ENCODE measurements at places on chromosomes 16 and 17. TPM values are rescaled to one million over a fixed set of nuclear protein-coding genes. Genes with fewer than 3 reads are reported as not detected.
A peak's percentile ranks its signal among the peaks of the same experiment; 100 is the strongest.

The SLC5A11 gene
- not detected for total RNA-seq

The GNGT2 gene
- not detected for total RNA-seq

The TRPV3 gene
- total RNA-seq = 1.8 TPM

The ALOX15B gene
- total RNA-seq = 24.0 TPM

The SUMO2 gene
- total RNA-seq = 110 TPM

DNA sequence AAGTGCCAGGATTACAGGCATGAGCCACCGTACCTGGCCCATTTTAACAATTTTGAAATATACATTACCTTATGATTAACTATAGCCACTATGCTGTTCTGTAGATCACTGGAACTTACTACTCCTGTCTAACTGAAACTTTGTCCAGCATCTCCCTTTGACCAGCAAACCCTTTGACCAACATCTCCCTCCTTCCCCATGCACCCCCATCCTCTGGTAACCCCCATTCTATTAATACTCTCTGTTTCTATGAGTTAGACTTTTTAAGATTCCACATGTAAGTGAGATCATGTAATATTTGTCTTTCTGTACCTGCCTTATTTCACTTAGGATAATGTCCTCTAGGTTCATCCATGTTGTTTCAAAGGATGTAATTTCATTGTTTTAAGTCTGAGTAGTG, 178.0 kb downstream of the MSI2 start:
- no peak for DNase-seq
- no peaks in the 10 kb centered on the region for H3K27me3 ChIP-seq
- H3K36me3 ChIP-seq = no peaks in the 10 kb centered on the region
- no peak overlapping the region for H3K27ac ChIP-seq

DNA sequence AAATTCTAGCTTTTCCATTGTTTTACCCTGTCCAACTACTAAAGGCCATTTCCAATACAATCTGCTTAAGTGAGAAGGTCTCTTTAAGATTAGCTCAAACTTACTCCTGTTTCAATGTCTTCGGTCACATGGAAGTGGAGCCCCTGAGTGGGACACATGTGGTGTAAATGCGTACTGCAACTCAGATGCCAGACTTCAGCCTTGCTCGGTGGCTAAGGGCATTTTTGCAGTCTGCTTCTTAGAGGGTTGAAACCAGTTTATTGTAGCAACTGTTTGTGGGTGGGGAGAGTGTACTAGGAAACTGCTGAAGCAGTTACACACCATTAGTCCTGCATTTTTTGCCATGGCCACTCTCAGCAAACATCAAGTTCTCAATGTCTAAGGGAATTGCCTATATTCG, 140.6 kb downstream of the PARN start:
- no peak overlapping the region for H3K27ac ChIP-seq
- H3K27me3 ChIP-seq = no peaks in the 10 kb centered on the region
- DNase-seq = no peak
- H3K4me1 ChIP-seq = peaks cover 9% of the 10 kb centered on the region

DNA sequence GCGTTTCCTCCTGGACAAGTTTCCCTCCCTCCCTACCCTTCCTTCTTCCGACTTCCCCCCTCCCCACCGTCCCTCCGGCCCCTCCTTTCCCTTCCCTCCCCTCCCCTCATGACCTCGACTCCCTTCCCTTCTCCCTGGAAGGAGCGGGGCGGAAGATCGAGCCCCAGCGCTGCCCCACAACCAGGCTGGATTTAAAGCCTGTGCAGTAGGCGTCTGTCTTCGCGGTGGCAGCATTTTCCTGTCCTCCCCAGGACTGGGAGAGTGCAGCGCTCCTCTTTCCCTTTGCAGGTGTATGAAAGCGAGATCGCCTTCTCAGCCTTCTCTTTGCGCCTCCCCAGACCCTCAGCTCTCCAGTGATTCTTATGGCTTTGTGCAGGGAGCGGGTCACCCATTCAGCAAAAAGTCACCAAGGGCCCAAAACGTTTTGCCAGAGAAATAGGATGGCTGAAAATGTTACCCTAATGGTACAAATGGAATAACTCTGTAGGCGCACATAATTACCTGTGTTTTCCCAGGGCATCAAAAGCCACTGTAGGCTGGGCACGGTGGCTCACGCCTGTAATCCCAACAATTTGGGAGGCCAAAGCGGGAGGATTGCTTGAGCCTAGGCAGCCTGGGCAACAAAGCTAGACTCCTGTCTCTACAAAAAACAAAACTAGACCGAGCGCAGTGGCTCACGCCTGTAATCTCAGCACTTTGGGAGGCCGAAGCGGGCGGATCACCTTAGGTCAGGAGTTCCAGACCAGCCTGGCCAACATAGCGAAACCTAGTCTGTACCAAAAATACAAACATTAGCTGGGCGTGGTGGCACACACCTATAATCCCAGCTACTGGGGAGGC, 40.8 kb downstream of the SLFN12L start:
- no peak for DNase-seq
- H3K27me3 ChIP-seq = peaks cover 16% of the 10 kb centered on the region
- no peaks in the 10 kb centered on the region for H3K36me3 ChIP-seq
- no peak overlapping the region for H3K27ac ChIP-seq
- H3K4me3 ChIP-seq = no peak overlapping the region

GRCh38 chr16:14528306-14528705, 101.8 kb downstream of the PARN start:
- no peak overlapping the region for H3K4me3 ChIP-seq
- peak overlapping the region; percentile 29 for H3K27ac ChIP-seq
- H3K36me3 ChIP-seq = no peaks in the 10 kb centered on the region
- peaks cover 23% of the 10 kb centered on the region for H3K4me1 ChIP-seq
- DNase-seq = no peak
- no peaks in the 10 kb centered on the region for H3K27me3 ChIP-seq

DNA sequence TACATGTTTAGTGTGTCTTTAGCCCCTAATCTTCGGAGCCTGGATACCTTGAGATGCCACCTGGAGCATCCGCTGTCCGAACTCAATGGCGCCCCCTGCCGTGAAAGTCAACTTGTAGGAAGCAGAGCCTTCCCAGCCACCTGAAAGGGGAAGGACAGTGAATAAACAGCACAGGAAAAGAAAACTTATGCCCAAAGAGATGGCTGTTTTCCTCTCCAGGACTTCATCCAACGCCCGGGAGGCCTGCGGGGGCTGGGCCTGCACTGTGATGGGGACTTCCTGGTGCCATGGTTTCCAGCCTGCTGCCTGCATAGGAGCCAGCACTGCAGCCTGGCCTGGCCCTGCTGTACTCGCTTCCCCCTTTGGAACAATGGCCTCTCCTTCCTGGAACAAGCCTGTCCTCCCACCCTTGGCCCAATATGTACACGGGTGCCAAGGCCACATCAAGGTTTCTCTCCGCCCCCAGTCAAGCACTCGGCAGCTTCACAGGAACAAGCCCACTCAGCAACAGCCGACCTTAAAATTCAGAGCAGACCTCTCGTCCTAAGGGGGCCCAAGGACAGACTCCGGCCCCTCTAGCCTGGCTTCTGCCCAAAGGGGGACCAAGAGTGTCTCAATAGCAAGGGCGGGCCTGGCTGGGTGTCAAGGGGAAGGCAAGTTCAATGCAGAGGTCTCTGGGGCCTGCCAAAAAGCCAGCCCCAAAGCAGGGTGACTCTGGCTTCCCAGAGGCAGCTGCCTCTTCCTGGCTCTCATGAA, 4.5 kb upstream of the UNC13D start:
- no peaks in the 10 kb centered on the region for H3K27me3 ChIP-seq
- no peak for DNase-seq
- peak overlapping the region; percentile 95 for H3K27ac ChIP-seq
- H3K4me3 ChIP-seq = no peak overlapping the region
- H3K4me1 ChIP-seq = peaks cover 100% of the 10 kb centered on the region

- H3K27ac ChIP-seq = no peak overlapping the region
- DNase-seq = no peak
- H3K4me1 ChIP-seq = no peaks in the 10 kb centered on the region
- H3K4me3 ChIP-seq = no peak overlapping the region
- no peaks in the 10 kb centered on the region for H3K36me3 ChIP-seq
- H3K27me3 ChIP-seq = no peaks in the 10 kb centered on the region
Measured at GRCh38 chr16:47905771-47906170, 250.0 kb downstream of the ABCC12 start.

- DNase-seq = no peak
- H3K36me3 ChIP-seq = no peaks in the 10 kb centered on the region
- H3K27ac ChIP-seq = no peak overlapping the region
- no peaks in the 10 kb centered on the region for H3K27me3 ChIP-seq
- H3K4me3 ChIP-seq = no peak overlapping the region
Measured at GRCh38 chr16:12543700-12544476, 259.8 kb downstream of the CPPED1 start.

DNA sequence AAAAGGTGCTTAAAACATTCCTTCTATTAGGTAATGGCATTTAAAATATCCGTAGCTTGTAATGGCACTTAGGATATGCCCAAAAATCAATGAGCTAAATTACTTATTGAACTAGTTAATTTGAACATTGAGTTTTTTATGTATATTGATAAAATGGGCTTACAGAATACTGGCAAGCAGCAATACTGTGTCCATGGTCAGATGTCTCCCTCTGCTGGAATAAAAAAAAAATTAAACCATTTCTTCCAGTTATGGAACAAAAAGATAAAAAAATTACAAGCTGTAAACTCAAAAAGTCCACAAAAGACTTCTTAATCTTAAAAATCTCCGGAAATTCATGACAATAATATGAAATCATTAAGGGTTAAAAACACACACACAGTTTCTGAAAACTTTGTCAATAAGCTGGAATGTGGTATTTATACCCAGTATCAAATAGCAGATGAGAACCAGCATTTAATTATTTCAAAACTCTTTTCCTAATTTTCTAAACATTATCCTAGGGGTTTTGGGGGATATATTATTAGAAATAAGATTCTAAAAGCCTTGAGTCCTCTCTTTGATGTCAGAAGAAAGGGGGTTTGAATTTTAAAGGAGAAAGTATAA, 21.5 kb upstream of the PSMD7 start:
- H3K36me3 ChIP-seq = no peaks in the 10 kb centered on the region
- no peak overlapping the region for H3K27ac ChIP-seq
- H3K4me1 ChIP-seq = no peaks in the 10 kb centered on the region
- no peak overlapping the region for H3K4me3 ChIP-seq

GRCh38 chr16:11586856-11587642, at the start of gene LITAF:
TSS of gene LITAF (minus strand) at chr16:11586919. CDS start at chr16:11556730, 30,189 bp downstream.
- no peak for DNase-seq
- peaks cover 7% of the 10 kb centered on the region for H3K4me1 ChIP-seq
- H3K4me3 ChIP-seq = peak within 1 kb of the TSS; percentile 69
- H3K27ac ChIP-seq = peak within 1 kb of the TSS; percentile 98
- H3K27me3 ChIP-seq = no peaks in the 10 kb centered on the region

DNA sequence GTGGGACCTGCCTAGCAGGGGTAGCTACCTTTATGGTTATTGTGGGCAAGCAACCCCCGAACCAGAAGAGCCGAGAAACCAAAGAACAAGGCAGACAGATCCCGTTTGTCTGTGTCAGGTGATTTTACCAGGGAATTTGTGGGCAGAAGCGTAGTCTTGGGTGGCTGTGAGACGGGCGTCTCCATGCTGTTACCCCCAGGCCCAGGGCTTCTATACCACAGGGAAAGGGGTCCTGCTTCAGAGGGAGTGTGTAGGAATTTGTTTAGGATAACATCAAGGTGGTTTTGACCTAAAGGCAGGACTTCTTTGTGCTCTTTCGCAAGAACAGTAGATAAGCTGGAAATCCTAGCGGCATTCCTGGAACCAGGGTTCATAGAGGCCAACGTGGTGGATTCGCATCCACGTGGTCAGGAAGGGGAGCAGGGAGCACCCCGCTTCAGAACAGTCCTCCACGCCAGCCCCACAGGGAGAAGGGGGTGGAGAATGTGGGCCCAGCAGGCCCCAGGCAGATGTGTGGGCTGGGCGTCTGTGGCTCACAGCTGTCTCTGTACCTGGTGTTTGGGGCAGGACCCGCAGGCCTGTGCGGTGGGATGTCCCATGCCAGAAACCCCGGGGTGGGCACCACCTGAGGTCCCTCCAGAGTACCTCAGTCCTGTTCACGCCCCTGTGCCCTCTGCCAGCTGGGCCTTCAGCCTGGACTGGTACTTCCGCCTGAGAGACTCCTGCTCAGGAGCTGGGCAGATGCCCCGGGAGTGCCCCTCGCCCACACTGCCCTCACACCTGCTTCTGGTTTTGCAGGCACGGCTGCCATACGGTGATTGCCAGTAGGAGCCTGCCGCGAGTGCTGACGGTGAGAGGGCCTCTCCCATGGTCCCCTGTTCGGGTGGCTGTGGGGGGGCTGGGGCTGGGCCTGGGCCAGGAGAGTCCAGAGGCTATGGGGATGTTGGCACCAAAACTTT, 4.1 kb downstream of the DECR2 start:
- no peak overlapping the region for H3K4me3 ChIP-seq
- peaks cover 5% of the 10 kb centered on the region for H3K4me1 ChIP-seq
- DNase-seq = no peak
- no peak overlapping the region for H3K27ac ChIP-seq
- H3K27me3 ChIP-seq = no peaks in the 10 kb centered on the region

DNA sequence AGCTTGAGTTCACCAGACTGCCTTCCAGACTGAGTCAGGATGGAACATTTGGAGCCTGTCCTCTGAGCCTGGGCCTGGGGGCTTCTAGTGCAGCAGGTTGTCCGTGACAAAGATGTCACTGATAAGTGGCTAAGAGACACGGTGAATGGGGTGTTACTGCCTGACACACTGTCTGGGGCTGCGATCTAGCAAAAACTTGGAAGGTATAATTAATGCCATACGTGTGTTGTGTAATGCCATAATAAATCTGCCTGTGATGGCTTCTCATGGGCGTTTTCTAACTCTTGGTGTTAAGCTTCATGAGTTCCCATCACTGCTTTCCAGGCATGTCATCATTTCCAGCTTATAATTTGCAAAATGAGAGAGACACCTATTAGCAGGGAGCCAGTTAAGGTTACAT, 215.4 kb downstream of the UTP18 start:
- no peak overlapping the region for H3K27ac ChIP-seq
- H3K4me3 ChIP-seq = no peak overlapping the region
- H3K4me1 ChIP-seq = no peaks in the 10 kb centered on the region

DNA sequence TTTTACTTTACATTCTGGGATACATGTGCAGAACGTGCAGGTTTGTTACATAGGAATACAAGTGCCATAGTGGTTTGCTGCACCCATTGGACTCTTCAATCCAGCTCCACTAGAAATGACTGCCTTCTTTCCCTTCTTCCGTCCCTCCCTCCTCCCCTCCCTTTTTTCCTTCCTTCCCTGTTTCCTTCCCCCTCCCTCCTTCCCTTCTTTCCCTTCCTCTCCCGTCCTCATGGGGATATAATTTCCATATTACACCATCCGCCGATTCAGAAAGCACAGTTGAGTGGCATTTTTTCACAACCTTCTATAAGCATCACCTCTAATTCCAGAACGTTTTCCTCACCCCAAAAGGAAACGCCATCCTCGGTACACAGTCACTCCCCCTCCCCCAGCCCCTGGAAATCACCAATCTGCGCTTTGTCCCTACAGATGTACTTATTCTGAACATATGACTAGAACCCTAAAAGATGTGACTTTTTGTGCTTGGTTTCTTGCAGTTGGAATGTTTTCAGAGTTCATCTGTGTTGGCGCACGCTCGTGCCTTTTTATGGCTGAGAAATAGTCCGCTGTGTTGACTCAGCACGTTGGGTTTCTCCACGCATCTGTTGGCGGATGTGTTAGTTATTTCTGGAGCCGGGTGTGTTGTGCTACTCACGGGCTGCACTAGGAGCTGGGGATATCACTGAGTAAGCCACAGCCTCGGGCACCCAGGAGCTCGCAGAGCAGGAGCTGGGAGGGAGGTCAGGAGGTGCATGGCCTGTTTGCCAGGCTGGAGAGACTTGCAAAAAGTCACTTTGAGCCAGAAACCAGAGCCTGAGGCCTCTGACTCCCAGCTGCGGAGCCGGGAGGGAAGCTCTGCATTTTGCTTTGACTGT, 336.4 kb downstream of the SEC14L1 start:
- no peak overlapping the region for H3K4me3 ChIP-seq
- H3K4me1 ChIP-seq = peaks cover 73% of the 10 kb centered on the region
- H3K27me3 ChIP-seq = no peaks in the 10 kb centered on the region
- peaks cover 2% of the 10 kb centered on the region for H3K36me3 ChIP-seq

GRCh38 chr16:74521691-74522090, 85.2 kb downstream of the GLG1 start:
- no peak overlapping the region for H3K27ac ChIP-seq
- H3K4me3 ChIP-seq = no peak overlapping the region
- no peak for DNase-seq
- no peaks in the 10 kb centered on the region for H3K4me1 ChIP-seq
- H3K27me3 ChIP-seq = no peaks in the 10 kb centered on the region
